NCI-H2029 treated with DMSO at 0.1 percent for 48 hours (cell line): ENCODE measurements at places on chromosomes 5 and 9.

DNA sequence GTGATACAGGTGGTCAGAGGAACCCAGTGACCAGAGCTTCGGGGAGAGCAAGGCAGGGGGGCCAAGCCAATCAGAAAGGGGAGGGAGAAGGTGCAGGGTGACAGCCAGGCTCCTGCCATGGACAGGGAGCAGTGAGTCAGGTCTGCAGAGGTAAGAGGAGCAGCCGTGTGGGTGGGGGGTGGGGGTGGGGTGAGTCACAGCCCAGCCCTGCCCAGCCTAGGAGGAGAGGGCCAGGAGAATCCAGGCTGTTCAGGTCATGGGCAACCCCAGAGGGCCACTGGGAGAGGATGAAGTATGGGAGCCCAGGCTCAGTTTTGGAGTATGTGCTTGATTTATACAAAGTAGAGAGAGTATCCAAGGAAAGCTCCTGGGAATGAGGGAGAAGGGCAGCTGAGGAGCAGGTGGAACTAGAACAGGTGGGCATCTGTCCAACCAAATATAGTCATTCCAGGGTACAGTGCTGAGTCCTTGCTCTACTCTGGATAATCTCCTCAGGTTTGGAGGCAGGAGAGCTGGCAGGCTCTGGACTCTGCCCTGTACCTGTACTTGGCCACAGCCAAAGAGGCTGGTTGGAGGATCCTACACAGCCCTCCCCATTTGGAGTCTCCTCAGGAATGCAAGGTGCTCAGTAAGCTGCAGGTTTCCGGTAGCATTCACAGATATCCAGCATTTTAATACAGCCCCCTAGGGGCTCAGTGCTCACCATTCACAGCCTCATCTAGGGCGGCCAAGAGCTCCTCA lies 1.6 kb downstream of the HBEGF start:
- no peak for DNase-seq

- DNase-seq = peak; percentile 84
These were observed 6.6 kb downstream of the MYMK start for GRCh38 chr9:133518200-133518599.

DNA sequence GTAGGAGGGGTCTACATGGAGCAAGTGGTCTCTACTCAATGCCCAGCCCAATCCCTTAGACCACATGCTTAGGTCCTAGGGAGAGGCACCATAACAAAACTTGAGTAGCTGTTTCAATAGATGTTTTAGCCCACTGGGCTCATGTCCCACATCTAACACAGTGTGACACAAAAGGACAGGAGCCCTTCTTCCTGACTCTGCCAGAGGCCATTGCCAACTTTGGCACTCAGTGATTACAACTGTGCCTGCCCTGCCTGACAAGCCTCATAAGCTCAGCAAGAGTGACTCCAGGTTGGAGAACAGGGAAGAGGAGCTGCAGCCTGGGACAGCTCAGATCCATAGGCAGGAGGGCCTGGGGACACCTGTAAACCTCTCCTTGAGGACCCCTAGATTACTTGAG lies 230.8 kb downstream of the ENC1 start:
- DNase-seq = peak; percentile 72

- DNase-seq = peak; percentile 91
These were observed 31.8 kb upstream of the FOXB2 start for GRCh38 chr9:76987594-76988200.

GRCh38 chr5:144711172-144711571 lies 540.5 kb downstream of the KCTD16 start:
- no peak for DNase-seq

DNA sequence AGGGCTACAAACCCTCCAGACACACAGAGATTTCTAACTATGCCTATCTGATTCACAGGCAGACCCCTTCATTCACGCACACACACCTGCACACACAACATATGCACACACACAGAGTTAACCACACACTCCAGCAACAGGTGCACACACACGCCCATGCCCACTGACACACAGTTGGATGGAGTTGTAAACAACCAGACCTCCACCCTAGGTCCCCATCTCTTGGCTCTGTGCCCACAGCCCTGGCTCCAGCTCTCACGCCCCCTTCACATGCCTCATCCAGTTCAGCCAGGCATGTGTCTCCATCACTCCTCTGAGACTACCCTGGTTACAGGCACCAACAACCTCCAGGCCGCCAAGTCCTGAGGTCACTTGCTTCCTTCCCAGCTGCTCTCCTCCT lies 61.1 kb downstream of the PSD2 start:
- DNase-seq = peak; percentile 22

DNA sequence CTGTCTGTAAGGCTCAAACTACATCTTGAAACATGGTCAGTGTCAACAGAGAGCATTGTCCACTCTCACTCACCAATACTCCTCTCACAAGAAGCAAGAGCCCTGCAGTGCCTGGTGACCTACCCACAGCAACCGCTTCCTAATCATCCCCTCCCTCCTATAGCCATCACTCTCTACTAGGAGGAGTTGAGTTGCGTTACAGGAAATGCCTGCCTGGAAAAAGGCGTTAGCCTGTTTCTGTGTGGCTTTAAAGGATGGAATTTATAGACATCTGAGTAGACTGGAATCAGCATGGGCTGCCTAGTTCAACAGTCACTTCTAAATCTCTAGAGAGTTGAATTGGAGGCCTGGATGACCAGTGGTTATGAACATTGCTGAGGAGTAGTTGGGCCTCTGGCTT lies 108.3 kb upstream of the FER start:
- DNase-seq = no peak

DNA sequence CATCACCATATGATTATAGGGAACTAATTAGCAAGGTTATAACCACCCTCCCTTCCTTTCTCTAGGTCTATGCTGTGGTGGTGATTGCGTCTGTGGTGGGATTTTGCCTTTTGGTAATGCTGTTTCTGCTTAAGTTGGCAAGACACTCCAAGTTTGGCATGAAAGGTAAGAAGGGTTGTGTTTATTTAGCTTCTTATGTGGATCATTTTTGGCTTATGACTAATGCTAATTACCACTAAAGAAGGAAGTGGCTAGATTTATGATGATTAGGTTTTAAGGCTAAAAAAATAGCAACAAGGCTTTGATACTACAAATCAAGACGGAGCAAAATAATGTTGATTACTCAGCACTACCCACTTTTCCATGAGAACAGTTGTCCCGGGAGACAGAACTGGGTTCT lies 82.4 kb downstream of the NTRK2 start:
- DNase-seq = no peak

DNA sequence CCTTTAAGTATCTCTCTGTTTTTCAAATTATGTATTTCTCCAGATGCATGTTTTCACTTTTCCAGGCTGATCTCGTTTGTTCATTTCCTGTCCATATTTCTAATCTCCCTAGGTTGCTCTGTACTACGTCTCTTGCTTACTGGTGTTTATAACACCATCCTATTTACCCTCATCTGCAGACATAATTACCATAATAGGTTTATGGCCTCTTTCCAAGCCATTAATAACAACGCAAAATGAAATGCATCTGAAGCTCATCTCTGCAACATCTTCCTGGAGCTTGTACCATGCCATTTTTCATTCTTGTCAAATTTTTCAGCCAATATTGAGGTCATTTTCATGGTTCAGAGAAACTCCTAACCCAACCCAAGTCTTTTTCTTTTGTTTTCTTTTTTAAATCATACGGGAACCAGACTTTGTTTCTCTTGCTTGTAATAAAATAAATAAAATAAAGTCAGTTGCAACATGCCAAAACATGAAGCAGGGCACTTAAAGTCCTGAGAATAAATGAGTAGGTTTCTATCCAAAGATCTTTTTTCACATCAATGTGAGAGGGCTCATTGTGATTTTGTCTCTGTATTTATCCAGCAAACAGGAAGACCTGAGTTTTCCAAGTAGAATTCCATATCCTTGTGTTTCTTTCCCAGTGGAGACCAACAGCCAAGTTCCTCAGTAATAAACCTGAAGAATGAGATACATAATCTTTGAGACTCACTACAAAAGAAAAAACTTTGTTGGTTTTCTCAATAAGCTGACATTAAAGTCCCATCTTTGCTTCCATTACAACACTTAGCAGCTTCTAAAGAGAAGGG lies 37.0 kb downstream of the DPYSL3 start:
- DNase-seq = no peak

- DNase-seq = no peak
These were observed 9.7 kb downstream of the OMD start for GRCh38 chr9:92414566-92414965.

DNA sequence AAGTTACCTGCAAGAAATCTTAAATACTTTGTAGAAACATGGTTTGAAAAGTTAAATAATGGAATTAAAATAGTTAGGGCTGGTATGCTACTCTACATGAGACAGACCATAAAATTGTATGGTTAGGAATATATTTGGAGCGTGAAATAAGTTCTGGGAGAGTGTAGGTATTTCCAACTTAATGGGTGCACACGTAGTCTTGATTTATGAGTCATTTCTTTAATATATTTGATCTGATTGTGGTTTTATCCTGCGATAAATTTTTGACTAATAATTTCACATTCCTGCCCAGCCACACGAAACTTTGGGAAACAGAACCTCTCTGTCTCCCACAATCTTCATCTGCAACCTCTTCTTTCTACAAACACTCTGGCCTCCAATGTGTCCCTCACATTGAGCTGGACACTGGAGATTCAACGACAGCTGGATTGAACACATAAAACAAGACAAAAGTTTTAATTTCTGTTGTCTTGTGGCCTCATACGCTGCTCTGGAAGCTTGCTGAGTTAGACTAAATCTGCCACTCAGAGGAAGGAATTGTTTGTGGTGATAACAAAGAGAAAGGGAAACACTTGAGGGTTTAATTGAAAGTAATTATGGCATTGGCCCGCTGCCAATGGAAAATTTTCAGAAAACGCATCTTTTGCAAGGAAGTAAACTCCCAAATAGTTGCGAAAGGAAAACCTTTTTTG lies 201.8 kb upstream of the ZNF608 start:
- DNase-seq = peak; percentile 13

DNA sequence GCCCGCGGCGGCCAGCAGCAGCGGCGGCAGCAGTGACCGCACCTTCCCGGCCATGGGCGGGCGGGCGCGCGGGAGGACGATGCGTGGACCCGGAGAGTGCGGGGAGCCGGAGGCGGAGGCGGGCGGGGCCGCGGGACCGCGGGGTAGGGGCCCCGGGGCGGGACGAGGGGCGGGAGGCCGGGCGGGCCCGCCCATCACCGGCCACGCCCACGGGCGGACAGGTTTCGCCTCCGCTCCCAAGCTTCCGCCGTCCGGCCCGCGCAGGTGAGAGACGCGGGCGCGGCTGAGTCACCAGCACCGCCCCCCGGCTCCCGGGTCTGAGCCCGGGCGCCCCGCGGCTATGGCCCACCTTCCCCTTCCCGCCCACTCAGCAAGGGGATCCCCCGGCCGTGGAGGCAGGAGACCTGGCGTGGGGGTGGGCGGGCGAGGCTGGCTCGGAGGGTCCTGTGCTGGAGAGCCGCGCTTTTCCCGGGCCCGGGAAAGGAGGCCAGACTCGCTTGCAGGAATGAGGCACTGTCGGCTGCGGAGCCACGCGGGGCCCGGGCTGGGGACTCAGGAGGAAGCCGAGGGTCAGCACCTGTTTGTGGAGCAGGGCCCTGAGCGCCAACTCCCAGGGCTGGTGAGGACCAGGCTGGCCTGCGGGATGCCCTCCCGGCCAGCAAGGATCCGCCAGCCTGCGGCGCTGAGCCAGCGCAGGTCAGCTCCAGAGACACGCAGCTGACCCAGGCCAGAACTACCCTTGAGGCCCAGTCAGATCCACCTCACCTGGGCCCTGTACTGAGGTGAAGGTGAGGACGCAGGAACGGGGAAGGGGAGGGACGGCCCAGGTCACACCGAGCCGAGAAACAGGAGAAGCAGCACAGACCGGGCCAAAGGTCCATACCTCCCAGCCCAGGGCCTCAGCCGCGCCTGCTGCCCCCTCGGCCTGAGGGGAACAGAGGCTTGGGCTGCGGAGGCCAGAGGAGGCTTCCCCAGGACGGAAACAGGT lies at the start of gene ENTPD2:
Gene ENTPD2 (minus strand): TSS at position 118 of the 988 bp plus-strand sequence. CDS start 64 bp downstream, at position 54.
- DNase-seq = no peak

GRCh38 chr9:134875371-134875770 lies 5.2 kb upstream of the FCN2 start:
- no peak for DNase-seq
